GM19239 (cell line): ENCODE measurements at places on chromosomes 2 and 18.
A peak's percentile ranks its signal among the peaks of the same experiment; 100 is the strongest.

DNA sequence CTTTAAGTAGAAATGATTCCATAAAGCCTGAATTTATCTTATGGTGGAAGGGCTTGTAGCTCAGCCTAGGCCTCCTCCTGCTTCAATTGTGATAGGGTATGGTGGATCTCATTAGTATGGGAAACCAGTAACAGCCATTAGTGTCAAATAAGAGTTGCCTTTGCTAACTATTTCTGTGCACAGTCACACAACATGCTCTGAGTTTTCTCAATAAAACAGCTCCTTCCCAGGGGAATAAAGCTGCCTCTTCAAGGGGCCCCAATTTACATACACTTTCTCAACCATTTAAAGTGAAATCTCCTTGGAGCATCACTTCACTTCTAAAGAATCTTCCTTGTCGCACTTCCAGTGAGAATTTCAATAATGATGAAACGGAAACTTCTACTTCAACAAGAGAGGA lies 53.4 kb downstream of the KLF7 start:
- no peak for DNase-seq

DNA sequence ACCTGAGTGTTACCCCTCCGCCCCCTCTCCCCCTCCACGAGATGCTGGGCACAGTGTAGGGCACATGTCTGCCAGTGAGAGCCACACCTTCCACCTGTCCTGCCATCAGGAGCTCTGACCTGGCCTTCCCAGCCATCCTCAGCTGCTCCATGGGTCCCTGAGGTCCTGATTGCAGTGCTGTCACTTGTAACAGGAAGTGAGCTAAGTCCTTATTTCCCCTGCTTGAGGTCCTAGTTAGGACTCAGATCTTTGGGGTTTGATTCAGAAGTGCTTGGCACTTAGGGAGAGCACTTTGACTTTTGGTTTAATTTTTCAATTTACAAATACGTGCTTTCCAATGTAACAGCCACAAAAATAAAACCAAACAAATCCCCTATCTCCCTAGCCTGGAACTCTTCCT lies 125.5 kb downstream of the WDSUB1 start:
- DNase-seq = no peak

GRCh38 chr2:229713371-229714079 lies 830 bp downstream of the DNER start:
- peak; percentile 10 for DNase-seq

- DNase-seq = no peak
Observed at GRCh38 chr18:23068011-23068410, 67.3 kb upstream of the CABLES1 start.

GRCh38 chr18:74996055-74996454 lies 212.9 kb downstream of the PTGR3 start:
- no peak for DNase-seq

DNA sequence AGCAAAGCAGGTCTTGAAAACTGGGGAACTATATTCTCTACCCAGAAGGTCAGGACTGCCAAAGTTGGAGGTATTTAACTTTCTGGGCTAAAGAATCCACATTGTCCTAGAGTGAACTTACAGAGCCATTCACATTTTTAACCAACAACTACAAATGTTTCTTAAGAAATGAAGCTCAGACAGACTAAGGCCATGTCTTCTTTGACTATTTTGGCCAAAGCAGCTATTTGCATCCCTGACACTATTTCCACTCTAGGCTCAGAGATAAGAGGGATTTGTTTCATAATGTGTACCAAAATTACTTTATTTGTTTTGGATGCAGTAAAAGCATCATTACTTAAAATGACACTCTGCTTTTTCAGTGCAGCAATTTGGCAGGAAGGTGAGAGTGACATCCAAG lies 18.1 kb downstream of the PID1 start:
- DNase-seq = no peak
